NCI-H1436 treated with DMSO at 0.1 percent for 48 hours (cell line): ENCODE measurements at places on chromosomes 6 and 20.
A peak's percentile ranks its signal among the peaks of the same experiment; 100 is the strongest.

- DNase-seq, result no peak
Measured at GRCh38 chr6:128024969-128025368, 124.1 kb upstream of the THEMIS start.

DNA sequence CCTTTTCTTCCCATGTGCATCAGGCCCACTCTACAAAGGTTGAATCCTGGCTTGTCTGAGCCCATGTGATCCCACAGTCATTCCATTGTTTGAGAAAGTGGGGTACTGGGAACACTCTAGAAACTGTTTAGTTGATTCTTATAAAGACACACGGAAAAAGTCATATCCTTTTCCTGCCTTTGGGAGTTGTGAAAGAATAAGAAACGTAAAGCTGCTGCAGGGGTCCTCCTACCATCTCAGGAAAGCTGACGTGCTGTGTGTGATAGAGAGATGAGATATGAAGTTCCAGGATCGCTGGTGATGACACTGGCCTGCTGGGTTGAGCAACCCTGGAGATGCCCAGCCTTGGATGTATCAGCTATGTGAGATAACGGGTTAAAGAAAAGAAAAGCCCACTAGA lies 21.3 kb upstream of the HLA-DRB5 start:
- no peak for DNase-seq

GRCh38 chr6:34961574-34961973 lies 72.5 kb downstream of the ANKS1A start:
- DNase-seq, result no peak

DNA sequence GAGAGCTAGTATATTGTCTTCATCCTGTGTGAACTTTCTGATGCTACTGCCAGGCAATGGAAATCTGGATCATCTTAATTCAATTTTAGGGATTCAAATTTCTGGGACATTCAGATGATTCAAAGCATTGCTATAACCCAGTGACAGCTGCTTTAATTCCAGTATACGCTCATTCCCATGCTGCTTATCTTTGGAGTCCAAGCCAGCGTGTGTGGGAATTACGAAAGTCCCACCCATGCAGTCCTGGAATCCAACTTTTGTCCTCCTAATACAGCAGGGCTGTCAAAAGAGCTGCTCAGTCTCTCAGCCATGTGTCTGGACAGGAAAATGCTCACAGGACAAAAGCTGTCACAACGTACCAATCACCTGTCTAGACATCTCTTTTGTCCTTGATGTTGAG lies 219.8 kb downstream of the LAMA2 start:
- no peak for DNase-seq

- no peak for DNase-seq
Measured at GRCh38 chr6:25312703-25313102, 33.5 kb downstream of the CARMIL1 start.

DNA sequence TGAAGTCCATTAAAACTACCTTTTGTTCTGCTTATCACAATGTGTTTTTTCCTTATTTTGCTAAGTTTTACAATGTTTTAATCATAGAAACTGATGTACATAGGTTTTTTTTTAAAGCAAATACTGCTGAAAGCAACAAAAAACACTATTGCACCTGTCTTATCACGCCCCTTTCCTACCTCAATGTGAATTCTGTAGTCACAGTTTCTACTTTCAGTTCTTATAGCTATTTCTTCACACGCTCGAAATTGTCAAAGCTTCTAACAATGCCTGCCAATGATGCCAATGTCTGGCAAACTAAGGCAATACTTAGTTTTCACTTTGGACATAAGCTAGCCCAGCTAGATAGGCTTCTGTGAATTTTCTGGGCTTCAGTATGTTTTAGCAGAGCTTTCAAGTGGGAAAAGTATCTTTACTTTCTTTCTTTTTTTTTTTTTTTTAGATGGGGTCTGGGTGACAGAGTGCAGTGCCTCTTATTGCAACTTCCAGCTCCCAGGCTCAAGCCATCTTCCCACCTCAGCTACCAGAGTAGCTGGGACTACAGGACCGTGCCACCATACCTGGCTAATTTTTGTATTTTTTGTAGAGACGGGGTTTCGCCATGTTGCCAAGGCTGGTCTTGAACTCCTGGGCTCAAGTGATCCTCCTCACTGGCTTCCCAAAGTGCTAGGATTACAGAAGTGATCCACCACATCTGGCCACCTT lies 85.5 kb upstream of the HTR1B start:
- no peak for DNase-seq

- no peak for DNase-seq
Measured at GRCh38 chr6:31058128-31058894, 48.0 kb downstream of the MUC22 start.

GRCh38 chr6:7763881-7764280 lies 38.0 kb downstream of the BMP6 start:
- DNase-seq, result no peak

DNA sequence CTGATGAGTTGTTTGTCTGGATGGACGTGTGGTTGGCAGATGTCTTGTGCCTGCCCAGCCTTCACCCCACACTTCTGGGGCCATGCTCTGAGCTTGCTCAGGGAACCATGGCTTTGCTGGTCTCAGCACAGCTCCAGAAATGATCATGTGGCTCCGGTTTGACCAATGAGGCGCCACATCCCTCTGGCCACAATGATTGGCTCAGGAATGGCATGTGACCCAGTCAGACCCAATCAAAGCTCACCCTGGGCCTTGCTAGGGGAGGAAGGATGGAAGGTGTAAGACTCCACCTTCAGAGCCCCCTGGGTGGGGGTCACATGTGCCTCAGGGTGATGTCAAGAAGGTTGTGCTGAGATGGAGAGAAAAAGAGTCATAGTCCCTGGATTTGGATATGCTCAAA lies 281.6 kb upstream of the SULF2 start:
- DNase-seq, result no peak

DNA sequence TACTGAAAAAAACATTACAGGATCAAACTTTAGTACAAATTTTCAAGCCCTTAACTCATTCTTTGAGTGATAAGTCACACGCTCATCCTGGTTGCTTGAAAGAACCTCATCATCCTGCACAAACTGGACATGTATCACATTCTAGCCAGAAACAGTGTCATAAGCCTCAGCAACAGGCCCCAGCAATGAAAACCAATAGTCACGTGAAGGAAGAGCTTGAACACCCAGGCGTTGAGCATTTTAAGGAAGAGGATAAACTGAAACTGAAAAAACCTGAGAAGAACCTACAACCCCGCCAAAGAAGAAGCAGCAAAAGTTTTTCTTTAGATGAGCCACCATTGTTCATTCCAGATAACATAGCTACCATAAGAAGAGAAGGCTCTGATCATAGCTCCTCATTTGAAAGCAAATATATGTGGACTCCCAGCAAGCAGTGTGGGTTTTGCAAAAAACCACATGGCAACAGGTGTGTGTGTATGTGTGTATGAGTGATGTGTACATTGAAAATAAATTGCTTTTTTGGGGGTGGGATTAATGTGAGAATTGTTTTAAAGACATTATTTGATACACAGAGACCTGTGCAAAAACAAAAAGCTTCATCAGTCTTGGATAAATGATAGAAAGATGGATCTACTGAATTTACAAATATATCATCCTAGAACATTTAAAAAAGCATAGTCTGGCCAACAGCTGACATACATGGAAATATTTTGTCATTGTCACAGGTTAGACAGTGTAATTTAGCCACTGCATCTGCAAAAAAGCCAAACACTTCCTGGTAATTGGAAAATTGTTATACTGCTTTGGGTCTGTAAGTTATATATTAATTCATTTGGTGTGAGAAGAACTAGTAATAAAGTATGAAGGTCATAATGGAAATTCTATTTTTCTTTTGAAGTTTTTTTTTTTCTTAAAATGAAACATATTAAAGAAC lies 50.1 kb downstream of the PHF3 start:
- DNase-seq, result no peak

- no peak for DNase-seq
Measured at GRCh38 chr20:32718749-32719348, 24.4 kb downstream of the COMMD7 start.

DNA sequence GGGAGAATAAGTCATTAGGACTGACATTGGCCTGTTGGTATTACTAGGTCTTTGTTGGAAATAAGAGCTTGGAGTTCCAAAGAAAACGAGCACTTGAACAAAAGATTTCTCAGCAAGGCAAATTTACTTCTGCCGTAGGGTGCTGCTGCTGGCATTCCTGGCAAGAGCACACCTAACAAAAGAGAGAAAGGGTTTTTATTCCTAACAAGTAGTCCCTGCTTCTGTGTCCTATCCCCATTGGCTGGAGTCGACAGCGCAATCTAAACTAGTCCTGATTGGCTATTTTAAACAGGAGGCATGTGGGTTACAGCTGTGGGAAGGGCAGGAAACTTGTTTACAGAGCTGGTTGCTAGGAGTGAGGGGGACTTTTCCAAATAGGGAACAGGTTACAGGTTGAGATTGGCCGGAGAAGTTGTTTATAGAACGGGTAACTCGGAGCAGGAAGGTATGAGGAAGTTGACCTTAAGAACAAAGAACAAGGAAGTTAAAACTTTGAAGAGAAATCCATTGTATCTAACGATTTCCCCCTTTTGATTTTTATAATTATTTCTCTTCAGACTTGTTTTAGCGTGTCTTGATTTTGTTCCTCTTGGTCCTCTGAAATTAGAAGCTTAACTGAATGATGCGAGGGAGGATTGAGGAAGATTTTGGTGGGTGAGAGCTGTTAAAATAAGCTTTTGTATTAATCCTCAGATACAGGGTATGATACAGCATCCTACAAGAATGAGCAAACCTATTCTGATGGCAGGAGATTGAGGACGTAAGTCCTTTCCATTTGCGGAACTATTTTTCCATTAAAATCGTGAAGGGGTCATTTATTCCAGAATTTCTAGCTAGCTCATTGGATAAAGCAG lies 3.4 kb upstream of the ZNFX1 start:
- DNase-seq, result no peak

DNA sequence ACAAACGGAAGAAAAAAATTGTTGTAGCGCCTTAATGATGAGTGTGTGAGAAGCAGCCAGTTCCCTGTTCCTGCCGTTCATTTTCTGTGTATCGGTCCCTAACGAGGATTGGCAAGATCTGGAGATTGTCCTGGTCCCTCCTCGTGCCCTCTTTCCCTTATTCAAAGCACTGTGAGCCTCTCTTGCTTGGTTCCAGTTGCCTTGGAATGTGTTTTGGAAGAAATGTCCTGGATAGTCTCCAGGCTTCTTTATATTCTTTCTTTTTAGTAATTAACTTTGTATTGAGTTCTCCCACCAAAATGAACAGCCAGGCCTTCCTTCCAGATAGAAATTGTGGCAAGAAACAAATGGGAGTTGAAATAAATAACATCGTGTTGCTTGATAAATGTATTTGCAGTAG lies 348.3 kb downstream of the CDH26 start:
- DNase-seq, result no peak

GRCh38 chr6:86738078-86738477 lies 199.2 kb upstream of the HTR1E start:
- DNase-seq, result no peak

DNA sequence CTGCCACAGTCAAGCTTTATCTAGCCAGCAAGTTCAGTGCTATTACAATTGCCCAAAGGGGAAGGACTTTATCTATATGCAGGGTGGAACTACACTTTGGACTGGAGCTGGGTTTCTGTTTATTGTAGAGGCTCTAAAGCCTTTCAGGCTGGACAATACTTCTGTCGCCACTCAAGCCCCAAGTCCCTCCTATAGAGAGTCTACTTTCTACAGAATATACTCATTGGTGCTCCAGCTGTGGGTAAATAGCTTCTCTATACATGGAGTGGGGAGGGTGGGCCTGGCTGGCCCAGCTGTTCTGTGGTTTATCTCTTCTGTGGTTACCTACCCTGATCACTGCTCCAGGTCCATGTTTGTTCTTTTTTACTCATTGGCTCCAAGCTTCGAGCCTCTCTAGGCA lies 151.8 kb upstream of the MYLIP start:
- DNase-seq, result no peak

DNA sequence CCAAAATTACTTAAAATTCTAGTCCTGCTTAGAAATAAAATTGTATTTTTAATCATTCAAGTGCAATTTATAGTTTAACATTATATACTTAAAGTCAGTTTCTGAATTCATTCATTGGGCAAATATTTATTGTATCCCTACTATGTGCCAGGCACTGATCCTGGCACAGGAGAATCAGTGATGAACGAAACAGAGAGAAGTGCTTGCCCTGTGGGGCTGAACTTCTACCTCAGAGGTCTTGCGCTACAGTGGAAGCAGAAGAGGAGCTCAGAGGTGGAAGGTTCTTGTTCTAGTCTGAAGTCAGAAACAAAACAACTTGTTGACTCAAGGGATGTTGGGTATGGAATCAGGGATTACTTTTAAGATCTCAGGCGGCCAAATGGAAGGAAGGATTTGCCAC lies 6.0 kb downstream of the CLDN20 start:
- no peak for DNase-seq

DNA sequence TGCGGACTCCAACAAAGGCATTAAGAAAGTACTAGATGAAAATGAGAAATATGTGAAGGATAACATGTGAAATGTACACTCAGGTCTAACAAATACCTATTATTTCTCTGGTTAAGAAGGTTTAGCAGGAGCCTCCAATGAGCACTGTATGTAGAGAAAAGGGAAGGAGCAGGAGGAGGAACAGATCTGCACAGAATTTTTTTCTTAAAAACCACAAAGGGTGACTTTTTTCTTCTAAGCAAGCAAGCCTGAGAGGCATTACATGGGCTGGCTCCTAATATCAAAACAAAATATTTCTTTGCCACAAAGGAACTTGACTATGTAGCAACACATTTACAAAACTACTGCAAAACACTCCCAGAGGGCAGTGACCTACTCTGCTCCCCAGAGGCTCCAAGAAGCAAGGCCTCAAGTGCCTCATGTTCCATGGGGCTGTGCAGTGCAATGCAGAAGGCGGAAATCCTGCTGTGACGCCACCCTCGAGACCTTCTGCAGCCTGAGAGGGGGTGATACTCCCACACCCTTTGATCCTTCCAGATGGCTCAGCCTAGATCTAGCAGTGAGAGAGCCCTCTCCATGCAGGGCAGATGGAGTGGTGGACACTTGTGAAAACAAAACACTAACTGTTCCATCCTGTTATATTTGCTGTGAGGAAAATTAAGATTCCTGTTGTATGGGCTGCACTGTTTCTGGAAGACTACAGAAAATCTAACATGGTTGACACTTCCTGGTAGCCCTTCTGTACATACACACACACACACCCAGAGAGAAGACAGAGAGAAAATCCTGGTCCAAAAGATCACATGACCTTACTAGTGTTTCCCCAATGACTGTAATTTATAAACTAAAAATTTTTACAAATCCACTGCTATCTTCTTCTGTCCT lies 36.0 kb upstream of the SMIM29 start:
- DNase-seq, result no peak

DNA sequence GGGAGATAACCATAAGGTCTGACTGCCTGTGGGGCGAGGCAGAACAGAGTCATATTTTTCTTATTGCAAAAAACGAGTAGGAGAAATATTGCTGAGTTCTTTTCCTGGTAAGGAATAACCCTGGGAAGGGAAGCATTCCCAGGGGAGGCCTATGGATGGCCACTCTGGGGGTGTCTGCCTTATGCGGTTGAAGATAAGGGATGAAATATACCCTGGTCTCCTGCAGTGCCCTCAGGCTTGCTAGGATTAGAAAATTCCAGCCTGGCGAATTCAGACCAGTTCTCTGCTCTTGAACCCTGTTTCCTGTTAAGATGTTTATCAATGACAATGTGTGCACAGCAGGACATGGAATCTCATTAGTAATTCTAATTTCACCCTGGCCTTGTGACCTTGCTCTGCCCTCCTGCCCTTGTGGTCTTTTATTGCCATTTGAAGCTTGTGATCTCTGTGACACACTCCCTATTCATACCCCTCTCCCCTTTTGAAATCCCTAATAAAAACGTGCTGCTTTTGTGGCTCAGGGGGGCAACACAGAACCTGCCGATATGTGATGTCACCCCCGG lies 491.1 kb upstream of the EYS start:
- no peak for DNase-seq

- DNase-seq, result no peak
Measured at GRCh38 chr6:117280922-117281321, 15.6 kb downstream of the VGLL2 start.

- DNase-seq, result peak; percentile 51
Measured at GRCh38 chr20:11766961-11767360, 150.7 kb upstream of the BTBD3 start.
